Chondrocyte (in vitro differentiated cells): ENCODE measurements at places on chromosomes 16 and 17.

GRCh38 chr16:67349172-67349571 lies 22.6 kb downstream of the LRRC36 start:
- no peak for DNase-seq

DNA sequence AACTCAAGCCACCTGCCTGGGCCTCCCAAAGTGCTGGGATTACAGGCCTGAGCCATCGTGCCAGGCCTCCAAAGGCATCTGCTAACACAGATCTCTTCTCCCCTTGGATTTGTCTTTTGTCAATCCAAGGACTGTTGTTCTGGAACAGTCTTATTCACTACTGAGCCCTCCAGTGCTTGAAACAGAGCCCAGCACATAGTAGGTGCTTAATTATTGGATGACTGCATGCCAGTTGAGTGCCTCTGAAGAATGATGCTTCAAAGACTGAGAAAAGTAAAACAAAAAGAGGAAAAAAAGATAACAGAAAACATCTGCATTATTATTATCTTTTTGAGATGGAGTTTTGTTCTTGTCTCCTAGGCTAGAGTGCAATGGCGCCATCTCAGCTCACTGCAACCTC lies 1.7 kb upstream of the CRISPLD2 start:
- no peak for DNase-seq

DNA sequence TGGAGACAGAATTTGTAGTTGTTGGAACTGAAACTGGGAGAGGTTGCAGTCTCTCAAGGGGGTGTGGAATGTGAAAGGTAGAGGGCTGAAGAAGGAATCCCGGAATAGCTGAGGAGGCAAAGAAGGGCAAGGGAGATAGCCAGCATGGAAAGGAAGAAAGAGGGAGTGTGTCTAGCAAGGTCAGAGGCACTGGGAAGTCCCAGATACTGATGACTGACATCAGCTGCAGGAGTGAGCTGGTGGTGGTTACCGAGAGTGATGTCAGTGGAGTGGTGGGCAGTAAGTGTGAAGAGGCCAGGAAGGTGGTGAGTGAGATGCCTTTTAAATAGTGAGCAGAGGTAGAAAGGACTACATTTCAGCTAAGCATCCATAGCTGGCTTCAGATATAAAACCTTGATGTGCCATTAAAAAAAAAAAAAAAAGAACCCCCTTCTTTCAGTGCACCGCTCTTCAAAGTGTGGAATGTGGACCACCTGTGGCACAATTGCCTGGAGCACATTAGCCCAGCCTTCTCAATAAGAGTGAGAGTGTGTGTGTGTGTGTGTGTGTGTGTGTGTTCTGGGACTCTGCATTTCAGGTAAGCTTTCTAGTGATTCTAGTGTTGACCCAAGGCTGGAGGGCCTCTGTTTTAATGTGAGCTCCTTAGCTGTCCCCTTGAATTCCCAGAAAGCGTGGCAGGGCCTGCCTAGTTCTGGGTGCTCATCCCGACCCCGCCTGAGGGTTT lies 8.5 kb downstream of the PRMT7 start:
- no peak for DNase-seq

GRCh38 chr16:88170528-88170991 lies 212.2 kb upstream of the ZNF469 start:
- peak; percentile 62 for DNase-seq

GRCh38 chr16:53840456-53840855 lies 136.5 kb downstream of the FTO start:
- DNase-seq, result no peak

GRCh38 chr17:61160204-61160603 lies 239.4 kb upstream of the TBX2 start:
- no peak for DNase-seq

- peak; percentile 65 for DNase-seq
Measured at GRCh38 chr16:88070989-88071625, 119.9 kb downstream of the BANP start.
